ENCODE measurements at places on chromosomes 2 and 18.

GRCh38 chr2:10224734-10225133 lies 78.0 kb upstream of the HPCAL1 start:
- DNase-seq, result no peak

DNA sequence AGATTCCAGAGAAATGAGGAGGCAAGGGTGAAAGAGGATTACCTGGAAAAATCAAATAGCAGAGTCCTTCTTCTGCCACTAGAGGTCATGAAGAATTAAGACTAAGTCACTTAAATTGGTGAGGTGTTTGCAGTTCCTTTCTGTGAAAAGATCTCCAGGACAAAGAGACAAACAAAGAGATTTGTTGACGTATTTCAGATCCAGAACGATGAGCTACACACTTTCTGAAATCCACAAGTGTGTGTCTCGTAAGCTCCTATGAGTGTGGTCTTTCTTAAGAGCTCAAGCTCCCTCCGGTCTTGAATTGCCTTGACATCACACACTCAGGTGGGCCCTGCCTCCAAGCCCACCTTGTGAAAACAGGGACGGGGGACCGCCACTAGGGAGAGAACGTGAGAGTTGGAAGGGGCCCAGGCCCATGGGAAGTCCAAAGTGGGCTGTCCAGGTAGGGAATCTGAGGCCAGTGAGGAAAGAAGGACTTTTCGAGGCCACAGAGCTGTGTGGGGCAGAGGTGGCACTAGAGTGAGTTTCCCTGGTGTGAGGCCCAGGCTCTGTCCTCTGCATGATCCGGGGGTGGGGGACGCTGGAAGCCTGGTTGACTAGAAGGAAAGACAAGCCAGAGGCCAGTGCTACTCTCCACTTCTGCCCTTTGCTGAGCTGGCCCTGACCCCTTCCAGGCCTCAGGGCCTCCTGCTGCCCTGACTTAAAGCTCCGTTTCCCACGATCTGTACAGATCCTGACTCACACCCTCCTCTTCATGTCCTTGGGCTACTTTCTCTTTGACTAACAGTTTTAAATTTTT lies 168.1 kb upstream of the NCK2 start:
- DNase-seq, result no peak

GRCh38 chr2:174634130-174635014 lies 36.8 kb upstream of the WIPF1 start:
- DNase-seq, result peak; percentile 35

GRCh38 chr2:84849271-84849952 lies 31.5 kb downstream of the TRABD2A start:
- peak; percentile 36 for DNase-seq

Data from activated CD4-positive, alpha-beta T cell treated with anti-CD3 and anti-CD28 coated beads, Interleukin-2, amount 50 U/mL, for 24 hours (primary cell).